ENCODE measurements at places on chromosomes 16 and 17.
A peak's percentile ranks its signal among the peaks of the same experiment; 100 is the strongest.

GRCh38 chr16:31036691-31037090, 3.3 kb downstream of the STX4 start:
- no peak for DNase-seq

DNA sequence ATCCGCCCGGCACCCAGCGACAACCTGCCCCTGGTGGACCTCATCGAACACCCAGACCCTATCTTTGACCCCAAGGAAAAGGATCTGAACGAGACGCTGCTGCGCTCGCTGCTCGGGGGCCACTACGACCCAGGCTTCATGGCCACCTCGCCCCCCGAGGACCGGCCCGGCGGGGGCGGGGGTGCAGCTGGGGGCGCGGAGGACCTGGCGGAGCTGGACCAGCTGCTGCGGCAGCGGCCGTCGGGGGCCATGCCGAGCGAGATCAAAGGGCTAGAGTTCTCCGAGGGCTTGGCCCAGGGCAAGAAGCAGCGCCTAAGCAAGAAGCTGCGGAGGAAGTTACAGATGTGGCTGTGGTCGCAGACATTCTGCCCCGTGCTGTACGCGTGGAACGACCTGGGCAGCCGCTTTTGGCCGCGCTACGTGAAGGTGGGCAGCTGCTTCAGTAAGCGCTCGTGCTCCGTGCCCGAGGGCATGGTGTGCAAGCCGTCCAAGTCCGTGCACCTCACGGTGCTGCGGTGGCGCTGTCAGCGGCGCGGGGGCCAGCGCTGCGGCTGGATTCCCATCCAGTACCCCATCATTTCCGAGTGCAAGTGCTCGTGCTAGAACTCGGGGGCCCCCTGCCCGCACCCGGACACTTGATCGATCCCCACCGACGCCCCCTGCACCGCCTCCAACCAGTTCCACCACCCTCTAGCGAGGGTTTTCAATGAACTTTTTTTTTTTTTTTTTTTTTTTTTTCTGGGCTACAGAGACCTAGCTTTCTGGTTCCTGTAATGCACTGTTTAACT, 1.0 kb downstream of the NOG start:
- peak; percentile 32 for DNase-seq

DNA sequence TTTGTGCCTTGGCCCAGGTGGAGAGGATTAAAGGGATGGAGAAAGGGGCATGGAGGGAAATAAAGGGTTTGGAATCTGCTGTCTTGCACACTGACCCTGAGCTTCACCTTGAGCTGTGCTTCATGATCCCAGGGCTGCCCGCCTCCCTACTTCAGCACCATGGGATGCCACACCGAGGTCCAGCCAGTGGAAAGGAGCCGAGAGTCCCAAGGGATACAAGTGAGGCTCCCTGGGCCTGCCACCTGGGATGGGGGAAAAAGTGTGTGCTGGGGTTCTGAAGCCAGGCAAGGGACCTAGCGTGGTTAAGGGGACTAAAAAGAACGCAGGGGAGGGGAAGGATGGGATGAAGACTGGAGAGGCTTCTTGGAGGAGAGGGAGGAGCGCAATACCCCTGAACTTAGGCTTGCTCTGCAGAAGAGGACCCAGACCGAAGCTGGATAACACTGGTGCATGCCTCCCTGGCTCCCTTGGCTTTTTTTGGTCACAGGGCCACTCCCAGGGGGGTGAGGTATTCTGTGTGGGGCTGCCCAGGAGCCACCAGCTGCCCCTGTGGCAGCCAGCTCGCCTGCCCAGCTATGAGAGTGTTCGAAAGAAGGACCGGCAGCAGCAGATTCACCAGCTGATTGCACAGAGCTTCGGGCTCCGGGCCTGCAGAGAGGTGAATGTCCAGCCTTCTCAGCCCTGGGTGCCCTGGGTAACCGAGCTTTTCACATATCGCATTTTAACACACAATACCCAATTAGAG, 7.2 kb downstream of the MRPL27 start:
- DNase-seq = peak; percentile 39

DNA sequence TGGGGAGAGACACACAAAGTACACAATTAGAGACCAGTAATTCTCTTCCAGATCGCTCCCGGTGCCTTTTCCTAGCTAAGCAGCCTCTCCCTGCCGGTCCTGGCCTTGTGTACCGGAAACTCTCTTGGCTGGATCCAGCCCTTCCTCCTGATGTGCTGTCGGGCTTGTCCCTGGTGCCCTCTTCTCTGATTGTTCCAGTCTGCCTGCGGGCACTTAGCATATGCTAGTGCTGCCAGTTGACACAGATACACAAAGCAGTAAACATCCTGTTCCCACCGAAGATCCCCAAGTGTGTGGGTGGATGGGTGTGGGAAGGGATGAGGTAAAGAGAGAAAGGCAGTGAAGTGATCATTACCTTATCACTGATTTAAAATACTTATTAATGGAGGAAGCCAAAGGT, 9.7 kb downstream of the HS3ST3B1 start:
- DNase-seq = no peak

- DNase-seq = no peak
Observed at GRCh38 chr17:66459811-66460270, 157.4 kb downstream of the PRKCA start.

DNA sequence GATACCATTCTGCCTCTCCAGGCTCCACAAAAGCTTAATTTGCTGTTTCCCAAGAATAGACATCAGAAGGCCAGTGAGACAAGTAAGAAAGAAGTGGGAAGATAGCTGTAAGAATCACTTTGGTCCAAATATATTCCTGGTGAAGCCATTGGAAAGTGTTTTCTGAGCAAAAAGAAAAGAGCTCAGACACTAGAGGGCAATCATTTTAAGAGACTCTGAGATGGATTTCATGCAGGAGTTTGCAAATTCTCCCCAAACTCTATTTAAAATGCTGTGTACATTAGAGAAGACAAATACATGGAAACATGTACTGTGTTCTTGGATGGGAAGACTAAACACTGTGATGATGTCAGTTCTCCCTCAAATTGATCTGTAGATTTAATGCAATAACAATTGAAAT, 8.0 kb upstream of the SLC6A2 start:
- DNase-seq = no peak

DNA sequence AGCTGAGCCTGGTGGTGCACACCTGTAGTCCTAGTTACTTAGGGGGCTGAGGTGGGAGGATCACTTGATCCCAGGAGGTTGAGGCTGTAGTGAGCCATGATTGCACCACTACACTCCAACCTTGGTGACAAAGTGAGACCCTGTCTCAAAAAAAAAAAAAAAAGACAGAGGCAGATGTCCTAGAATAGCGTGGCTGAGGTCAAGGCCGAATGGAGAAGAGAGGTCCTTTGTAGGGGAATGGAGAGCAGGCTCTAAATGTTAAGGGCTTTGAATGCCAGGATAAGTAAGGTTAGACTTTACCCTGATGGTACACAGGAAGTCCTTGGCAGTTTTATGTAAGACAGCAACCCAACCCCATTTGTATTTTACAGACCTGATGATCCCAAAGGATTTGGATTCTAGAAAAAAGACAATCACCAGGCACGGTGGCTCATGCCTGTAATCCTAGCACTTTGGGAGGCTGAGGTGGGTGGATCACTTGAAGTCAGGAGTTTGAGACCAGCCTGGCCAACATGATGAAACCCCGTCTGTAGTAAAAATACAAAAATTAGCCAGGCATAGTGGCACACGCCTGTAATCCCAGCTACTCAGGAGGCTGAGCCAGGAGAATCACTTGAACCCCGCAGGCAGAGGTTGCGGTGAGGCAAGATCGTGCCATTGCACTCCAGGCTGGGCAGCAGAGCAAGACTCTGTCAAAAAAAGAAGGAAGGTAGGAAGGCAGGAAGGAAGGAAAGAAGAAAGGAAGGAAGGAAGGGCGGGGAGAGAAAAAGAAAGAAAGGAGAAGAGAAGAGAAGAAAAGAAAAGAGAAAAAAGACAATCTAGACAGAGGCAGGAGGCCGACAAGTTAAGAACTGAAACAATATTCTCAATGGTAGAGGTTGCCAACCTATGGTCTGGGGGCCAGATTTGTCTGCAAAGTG, 2.1 kb upstream of the SBK1 start:
- DNase-seq = no peak

GRCh38 chr16:57694725-57695679, at the start of gene DRC7:
Gene DRC7, plus strand, starts transcription at chr16:57694806. Its CDS starts 3,144 bp downstream, at chr16:57697950.
- DNase-seq = peak; percentile 72

- no peak for DNase-seq
Observed at GRCh38 chr17:45645330-45645729, 138.8 kb upstream of the CRHR1 start.

- DNase-seq = peak; percentile 42
Observed at GRCh38 chr17:68533887-68534694, 21.9 kb downstream of the PRKAR1A start.

DNA sequence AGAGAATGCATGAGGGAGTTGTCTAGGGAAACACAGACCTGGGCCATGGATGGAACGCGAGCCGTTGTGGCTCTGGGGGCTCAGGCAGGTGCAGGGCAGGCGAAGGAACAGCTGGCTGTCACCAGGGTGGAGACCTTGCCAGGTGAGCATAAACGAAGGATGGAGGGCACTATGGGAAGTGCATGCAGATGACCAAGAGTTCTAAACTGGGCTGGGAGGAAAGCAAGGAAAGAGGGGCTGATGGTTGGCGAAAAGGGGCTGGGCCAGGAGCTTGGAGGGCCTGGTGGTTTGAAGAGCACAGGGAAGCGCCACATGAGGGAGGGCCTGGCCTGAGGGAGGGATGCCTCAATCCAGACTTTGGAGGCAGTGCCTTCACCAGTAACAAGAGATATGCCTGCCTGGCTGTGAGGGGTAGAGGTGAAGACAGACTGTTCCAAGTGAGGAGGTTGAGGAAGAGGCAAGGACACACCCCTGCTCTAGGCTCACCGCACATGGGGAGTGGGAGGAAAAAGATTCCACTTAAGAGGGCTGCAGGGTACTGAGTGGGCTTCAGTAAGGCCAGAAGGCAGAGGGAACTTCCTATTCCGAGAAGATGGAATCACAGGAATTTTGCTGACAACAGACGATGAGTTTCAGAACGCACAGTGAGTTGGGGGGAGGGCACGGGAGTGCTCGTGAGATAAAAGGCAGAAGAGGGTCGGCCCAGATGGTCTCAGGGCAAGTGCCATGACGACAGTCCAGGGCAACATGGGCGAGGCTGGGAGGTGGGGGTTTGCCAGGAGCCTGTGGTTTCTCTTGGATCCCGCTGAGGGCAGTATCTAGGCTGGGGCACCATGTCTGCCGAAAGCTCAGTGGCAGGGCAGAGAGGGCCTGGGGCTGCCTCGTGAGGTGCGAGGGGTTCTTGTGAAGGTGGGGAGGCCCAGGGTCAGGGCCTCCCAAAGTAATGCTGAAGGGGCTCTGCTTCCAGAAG, 20.6 kb downstream of the B9D1 start:
- DNase-seq = peak; percentile 11

DNA sequence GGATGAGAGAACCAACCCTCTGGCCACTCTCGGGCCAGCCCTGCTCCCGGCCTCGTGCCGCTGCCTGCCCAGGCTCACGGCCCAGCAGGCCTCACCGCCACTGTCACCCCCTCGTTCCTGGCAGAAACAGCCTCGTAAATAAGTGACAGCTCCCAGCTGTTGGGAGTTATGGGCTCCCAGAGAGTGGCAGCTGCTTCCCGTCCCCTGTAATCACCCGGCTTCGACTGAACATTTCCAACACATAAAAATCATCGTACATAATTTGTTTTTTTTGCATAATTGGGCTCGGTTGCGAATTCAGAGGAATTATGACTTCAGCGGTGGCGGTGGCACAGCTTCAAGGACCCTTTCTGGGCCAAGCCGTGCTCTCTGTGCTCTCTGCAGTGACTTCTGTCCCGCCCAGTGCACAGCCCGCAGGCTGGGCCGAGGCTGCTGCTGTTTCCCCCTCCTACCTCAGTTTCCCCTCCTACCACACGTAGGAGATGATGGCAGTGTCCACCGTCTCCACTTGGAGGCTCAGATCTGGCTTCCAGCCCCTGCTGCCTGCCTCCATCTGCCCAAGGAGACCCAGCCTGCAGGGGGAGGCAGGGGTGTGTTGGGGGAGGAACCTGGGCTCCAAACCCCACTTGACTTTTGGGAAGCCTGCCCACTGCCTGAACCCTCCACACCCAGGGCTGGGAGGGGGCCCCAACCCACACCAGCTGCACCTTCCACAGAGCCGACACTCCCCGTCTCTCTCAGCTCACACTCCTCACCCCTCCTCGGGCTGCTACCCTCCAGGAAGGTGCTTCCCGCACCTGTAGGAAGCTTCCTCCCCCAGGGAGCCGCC, 84.9 kb downstream of the RTN4RL1 start:
- DNase-seq = peak; percentile 82

DNA sequence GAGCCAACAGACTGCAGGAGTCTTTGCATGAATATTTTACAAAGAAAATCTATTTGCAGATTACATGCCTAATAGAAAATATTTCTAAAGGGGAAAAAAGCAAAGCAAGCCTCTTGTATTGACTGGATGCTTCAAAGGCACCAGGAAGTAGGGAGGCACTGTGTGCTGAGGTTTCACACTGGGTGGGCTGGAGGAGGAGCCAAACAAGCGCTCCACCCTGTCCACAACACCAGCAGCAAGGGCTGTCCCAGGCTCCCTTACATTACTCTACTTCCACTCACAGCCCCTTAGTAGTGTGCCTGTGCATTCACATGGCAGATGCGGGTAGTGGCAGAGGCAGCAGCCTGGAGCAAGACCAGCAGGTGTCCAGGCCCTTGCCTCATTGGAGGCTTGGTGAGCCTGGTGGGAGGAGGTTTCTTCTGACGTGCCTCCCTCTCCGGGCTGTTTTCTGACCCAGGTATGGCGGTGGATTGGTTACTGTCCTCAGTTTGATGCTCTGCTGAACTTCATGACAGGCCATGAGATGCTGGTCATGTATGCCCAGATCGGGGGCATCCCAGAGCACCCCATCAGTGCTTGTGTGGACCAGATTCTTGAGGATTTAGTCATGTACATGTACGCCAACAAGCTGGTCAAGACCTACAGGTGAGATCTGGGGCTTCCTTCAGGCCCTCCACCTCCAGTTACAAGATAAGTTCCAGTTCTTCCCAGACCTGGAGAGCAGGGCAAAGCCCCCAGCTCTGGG, 7.0 kb upstream of the CCNF start:
- DNase-seq = no peak

DNA sequence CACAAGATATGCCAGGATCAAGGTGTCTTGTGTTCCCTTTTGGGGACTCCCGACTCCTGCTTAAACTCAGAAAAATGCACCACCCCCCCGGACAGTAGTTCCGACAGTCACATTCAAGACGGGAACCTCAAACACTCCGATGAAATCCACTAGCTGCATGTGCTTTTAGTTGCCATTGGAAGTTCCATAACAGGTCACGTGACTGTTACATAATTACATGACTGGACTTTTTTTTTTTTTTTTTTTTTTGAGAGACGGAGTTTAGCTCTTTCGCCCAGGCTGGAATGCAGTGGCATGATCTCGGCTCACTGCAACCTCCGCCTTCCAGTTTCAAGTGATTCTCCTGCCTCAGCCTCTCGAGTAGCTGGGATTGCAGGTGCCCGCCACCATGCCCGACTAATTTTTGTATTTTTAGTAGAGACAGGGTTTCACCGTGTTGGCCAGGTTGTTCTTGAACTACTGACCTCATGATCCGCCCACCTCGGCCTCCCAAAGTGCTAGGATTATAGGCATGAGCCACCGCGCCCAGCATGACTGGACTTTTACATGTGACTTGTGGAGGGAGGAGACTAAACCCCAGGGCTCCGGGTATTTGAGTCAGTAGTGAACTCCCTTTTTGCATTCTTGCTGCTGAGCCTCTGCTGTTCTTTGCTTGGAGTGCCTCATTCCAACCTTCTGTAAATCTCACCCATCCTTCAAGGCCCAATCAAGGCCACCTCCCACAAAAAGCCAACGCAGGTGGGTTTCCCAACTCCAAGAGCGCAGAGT, 1.6 kb downstream of the SIRT7 start:
- no peak for DNase-seq

GRCh38 chr17:48527547-48527932, 3.3 kb downstream of the HOXB1 start:
- DNase-seq = no peak

- DNase-seq = no peak
Observed at GRCh38 chr17:66637491-66637890, 197.4 kb upstream of the CACNG5 start.

All from NCI-H2171 treated with DMSO at 0.1 percent for 48 hours (cell line).